ENCODE measurements at places on chromosomes 3 and 15.

- DNase-seq, result no peak
These were observed 27.2 kb downstream of the CYFIP1 start for GRCh38 chr15:22952796-22953579.

DNA sequence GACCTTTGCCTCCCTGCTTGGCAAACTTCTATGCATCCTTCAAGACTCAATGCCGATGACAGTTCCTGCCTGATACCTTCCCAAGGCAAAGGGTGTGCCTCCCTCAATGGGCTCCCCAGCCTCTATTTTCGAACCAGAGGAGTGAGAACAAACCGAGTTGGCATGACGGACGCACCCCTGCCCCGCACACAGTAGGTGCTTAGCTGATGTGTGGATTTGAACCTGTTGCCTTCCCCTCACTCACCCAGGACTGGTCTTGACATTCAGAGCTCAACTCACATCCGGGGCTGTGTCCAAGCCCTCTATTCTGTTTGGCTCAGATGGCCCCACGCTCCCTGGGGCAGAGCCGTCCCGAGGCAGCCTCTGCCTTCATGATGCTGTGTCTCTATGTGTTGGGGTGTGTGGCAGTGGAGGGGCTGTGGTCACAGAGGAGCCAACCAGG lies 52.2 kb upstream of the SLC6A11 start:
- no peak for DNase-seq

GRCh38 chr15:74565381-74566085 lies 24.5 kb downstream of the ARID3B start:
- no peak for DNase-seq

DNA sequence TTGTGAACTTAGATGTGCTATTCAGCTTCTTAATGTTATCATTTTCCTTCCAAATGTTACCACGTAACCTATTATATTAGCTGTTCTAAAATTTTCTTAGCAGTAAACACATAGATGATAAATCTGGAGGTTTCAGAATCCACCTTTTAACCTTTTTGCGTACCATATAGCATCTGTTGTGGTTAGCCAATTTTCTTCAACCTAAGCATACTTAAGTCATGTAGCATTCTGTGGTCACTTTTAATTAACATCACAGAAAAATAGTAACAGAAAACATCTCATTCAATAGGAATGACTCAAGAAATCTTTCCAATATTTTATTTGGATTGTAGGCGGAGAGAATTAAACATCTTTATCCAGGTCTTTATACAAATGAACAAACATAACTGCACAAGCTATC lies 1465.3 kb upstream of the GBE1 start:
- DNase-seq, result no peak

- DNase-seq, result no peak
These were observed at the start of gene IL5RA for GRCh38 chr3:3110299-3110630. Gene IL5RA, minus strand, starts transcription at chr3:3110374. Its CDS starts 5,390 bp downstream, at chr3:3104984.

GRCh38 chr3:22996920-22997571 lies 206.1 kb upstream of the UBE2E2 start:
- no peak for DNase-seq

DNA sequence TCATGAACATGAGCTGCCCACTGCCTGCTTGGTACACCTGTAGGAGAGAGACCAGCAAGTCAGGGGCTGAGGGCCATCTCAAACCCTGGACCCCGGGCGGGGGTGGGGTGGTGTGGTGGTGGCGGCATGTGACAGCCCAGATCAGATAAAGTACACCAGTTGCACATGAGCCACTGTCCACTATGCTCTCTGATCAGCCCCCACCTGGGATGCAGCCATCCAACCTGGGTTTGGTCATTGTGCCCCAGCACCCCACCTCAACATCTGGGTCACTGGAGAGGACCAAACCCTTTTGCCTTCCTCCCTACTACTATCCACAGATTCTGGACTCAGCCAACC lies 3.0 kb upstream of the NCKIPSD start:
- no peak for DNase-seq

DNA sequence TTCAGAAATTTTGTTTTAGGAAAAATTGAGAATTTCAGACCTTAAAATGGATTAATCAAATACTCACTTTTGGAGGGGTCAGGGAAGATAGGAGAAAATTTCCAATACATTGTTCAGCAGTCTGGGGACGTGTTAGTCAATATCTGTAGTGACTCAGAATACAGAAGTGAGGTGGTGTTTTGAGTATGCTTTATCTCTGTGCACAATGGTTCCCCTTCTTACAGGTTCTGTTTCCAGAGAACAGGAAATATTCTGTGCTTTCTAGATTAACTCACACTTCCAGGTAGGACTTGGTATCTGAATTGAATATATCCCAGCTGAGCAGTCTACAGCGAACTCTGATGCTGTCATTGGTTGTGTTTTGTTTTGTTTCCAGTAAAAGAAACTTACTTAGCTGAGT lies 30.7 kb upstream of the CCDC54 start:
- no peak for DNase-seq

DNA sequence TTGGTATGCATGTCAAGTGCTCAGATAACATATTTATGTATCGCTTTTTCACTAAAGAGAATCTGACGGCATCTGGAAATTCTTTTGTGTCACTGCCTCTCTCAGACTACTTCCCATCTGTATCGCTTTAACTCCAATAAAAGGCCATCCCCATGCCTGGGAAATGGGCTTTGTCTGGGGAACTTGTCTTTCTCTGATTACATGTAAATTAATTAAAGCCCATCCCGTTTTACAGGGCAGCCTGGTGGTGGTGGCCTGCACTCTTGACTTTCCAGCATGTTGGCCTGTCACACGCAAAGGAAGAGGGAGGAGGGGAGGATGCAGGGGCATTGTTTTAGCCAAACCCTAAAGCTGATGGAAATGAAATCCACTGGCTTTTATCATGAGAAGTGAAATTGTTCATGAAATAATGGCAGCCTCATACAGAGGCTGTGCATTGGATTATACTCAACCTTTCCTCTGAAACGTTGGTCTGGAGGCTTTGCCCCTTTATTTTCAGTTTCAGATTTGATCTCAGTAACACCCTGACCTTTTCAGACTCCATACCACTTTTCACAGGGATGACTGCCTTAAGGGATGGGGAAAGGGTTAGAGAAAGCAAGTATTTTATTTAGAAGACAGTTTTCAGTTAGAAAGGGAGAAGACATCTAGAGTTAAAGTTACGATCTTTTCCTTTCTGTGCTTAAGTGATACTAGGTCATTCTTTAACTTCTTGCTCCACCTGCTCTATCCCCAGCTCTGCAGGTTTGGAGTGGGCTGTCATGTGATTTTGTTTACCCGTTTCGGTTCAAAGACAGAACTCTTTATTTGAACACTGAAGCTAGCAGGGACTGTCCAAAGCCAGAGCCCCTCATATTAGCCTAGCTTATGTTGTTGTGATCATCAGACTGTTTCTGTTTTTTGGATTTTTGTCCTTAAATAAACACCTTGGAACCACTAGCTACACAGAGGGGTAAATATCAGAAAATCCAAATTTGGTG lies 94.6 kb upstream of the CTDSPL start:
- no peak for DNase-seq

GRCh38 chr3:180421221-180421620 lies 180.7 kb upstream of the TTC14 start:
- DNase-seq, result no peak

- no peak for DNase-seq
These were observed 65.2 kb downstream of the SMAD6 start for GRCh38 chr15:66767240-66767659.

DNA sequence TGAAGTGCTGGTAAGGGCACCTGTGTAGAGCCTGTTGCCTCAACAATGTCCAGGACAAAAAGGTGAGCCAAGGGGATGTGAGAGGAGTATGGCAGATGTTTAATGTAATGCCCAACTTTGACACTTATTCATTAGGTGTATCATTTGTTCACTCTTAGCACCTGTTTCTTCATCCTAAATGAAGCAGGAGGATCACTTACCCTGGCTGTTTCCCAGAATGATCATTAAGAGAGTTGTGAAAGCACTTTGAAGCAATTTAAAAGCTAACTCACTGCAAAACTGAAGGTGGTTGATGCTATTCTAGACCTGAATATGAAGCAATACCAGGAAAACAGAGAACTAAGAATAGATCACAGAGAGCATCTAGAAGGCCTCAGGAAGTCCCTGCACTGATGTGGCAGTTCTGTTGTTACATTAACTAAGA lies 3.4 kb upstream of the HHLA2 start:
- no peak for DNase-seq

- DNase-seq, result no peak
These were observed 2.9 kb downstream of the FBXL22 start for GRCh38 chr15:63600001-63600615.

DNA sequence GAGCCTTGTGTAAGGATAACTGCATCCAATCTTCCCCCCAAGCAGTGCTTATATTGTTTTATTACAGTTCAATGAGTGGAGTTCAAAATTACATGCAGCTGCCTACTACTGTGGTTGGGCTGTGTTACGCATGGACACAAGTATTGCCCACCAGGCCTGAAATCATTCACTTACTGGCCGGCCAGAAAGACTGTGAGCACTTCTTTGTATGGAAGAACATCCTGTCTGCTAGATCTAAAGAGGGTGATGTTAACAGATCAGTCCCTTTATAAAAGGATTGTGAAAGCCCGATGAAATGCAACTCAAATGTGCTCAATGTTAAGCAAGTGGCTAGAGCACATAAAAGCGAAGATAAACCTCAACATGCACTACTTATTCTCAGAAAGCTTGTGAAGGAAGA lies 132.5 kb downstream of the FOXP1 start:
- DNase-seq, result no peak

GRCh38 chr3:90145094-90145860 lies 1037.9 kb downstream of the EPHA3 start:
- no peak for DNase-seq

DNA sequence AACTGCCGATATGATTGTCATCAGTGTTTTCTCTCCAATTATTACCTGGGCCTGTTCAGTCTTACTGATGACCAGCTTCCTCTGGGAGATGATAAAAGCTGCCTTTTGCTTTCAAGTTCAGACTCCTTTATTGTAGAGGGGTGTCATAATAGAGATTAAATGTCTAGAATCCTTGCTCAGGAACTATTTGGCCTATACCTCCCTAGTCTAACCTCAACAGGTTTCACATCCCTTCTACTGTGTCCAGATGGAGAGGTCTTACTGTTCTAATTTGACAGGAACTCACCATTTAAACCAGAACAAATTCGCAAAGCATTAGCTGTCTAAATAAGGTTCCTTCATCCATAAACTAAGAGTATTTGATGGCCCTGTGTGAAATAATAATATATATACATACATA lies 88.0 kb downstream of the BCHE start:
- no peak for DNase-seq

DNA sequence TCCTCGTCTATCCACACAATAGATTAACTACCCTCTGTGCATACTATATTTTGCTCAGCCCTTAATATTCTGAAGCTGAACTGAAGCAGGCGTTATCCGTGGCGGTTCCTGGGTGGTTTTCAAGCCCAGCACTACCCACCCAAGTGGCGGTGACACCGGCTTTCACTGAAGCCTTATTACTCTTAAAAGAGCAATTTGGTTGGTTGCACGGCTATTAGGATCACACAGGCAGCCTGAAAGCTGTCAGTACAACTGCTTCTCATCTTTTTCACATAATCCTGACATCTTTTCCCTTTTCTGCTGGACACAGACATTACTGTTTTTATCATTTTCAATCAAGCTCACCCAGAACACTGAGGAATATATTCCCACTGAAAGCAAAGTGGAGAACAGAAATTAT lies 525.3 kb upstream of the ZNF717 start:
- no peak for DNase-seq

- DNase-seq, result no peak
These were observed 12.7 kb downstream of the IL17RD start for GRCh38 chr3:57152151-57153143.
